ENCODE measurements at places on chromosomes 16 and 17. TPM values are rescaled to one million over a fixed set of nuclear protein-coding genes. Genes with fewer than 3 reads are reported as not detected.

DNA sequence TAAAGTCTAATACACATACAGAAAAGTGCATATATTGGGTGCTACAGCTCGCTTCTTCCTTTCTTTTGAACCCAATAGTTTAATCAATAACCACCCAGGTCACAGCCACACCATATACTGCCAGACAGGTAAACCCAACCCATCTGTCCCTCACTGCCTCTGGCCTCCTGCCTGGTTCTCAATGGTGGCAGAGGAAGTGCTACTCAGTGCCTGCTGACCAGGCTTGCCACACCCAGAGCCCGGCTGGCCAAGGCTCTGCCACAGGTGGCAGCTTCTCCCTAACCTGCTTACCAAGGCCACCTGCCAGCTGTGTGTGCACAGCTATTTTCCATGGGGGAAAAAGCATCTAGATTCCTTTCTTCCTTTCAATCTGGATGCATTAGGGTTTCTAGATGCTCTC lies 584 bp downstream of the PMP22 start:
- peak; percentile 83 for DNase-seq

ERN2 gene
- total RNA-seq: 0.84 TPM

DOC2A gene
- total RNA-seq: 2.7 TPM

DNA sequence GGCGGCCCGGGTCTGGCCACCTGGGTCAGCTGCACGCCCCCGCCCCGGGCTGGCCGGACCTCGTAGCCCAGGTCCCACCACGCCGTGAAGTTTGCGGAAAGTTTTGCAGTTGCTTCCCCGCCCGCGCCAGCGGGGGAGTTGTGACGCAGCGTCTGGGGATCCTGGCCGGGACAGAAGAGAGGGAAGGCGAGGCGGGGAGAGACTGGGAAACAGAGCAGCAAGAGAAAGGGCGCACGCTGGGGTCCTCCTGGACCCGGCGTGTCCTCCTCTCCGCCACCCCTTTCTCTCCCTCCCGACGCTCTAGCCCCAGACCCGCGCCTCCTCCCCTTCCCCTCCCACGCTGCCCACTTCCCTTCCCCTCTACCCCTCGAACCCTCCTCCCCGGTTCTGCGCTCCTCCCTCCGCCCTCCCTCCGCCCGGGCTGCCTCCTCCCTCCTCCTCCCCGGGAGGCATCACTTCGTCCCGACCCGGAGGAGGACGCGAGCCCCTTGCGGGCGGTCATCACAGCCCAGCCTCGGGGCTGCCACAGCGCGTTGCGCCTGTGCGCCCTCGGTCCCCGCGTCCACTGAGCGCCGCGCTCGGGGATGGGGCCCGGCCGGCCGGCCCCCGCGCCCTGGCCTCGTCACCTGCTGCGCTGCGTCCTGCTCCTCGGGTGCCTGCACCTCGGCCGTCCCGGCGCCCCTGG lies at the start of gene MRC2:
TSS of gene MRC2 (plus strand) at position 452 of the 685 bp plus-strand sequence. CDS start at position 585, 133 bp downstream.
- peak; percentile 89 for DNase-seq

TSNAXIP1 gene
- total RNA-seq: 0.52 TPM

DNA sequence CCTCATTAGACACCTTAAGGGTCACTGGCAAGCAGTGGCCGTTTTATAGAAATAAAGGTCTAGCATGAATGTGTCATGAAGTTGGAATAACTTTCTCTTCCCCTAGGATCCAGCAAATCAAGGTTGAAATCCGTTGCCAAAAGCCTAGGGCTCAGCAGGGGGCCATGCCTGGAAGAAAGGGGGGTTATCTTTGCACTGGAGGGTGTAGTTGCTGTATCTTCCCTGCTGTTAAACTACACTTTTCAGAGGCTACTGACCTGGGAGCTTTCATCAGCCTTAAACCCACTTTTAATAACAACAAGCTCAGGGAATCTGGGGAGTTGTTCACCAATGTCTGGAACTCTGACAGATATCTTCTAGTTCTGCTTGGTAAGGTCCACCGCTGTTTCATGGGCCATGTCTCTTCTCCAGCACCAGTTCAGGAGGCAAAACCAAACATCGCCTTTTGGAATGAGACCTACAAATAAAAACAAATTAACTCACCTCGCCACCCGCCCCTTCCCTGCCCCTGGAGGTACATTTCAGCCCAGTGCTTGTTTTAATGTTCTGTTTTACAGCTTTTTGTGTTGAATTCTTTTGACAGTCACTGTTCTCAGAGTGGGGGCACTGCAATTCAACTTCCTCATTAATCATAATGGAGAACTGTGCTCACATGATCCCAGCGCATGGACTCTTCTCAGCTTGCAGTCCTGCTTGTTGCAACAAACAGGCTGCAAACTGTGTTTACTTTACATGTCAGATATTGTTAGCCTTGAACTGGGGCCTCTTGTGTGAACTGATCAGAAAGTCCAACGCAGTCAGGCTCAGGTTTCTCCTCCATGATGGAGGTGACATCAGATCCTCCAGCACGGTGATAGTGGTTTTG lies 508.7 kb downstream of the KCNJ2 start:
- no peak for DNase-seq

DNA sequence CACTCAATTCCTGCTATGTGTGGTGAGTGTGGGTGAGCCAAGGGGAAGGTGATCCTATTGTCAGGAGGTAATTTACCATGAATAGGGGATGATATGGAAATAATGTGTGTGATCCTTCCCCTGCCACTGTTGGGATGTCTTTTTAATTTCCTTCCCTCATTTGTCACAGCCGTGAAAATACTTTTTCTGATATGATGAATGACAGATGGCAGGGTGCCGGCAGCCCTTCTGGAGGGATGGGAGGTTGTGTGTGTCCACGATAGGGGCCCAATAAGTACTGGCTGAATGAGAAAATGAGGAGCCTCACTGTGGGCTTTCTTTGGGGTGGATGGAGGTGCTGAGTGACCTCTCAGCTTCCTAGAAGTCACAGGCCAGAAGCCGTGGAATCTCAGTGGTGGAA lies 109.5 kb downstream of the PRKCB start:
- DNase-seq: no peak

- DNase-seq: no peak
Measured at GRCh38 chr17:3378321-3378720, 7.8 kb downstream of the OR3A2 start.

DNA sequence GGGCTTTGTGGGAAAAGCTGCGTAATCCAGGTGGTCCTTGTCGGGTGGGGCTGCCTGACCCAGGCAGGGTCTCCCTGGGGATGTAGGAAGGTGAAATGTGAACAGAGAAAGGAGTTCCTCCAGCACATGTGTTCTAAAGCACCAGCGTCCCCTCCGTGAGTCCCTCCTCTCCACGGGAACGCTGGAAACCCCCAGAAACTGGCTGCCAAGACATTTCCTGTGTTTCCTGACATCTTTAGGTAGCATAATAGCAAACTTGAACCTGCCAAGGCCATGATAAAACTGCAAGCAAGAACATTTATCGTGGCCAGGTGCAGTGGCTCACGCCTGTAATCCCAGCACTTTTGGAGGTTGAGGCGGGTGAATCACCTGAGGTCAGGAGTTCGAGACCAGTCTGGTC lies 12.6 kb upstream of the PYDC1 start:
- no peak for DNase-seq

DNA sequence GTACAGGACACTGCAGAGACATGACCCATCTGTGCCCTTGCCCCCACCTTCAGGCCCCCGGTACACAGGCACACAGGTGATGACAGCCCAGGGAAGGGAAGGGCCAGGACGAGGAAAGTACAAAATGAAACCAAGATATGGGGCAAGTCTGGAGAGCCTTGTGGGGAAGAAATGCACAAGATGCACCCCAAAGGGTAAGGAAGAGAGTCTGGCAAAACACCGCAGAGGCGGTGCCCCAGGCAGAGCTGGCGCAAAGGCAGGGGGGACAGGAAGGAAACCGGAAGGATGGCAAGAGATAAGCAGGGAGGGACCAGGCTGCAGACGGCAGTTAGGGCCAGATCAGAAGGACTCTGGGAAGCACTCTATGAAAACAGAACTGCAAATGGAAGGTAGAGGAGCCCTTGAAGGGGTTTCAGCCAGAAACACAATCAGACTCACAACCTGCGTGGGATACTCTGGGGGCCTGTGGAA lies 81.4 kb downstream of the SLC39A11 start:
- DNase-seq: no peak

TMED6 gene
- total RNA-seq: 1.2 TPM

DNA sequence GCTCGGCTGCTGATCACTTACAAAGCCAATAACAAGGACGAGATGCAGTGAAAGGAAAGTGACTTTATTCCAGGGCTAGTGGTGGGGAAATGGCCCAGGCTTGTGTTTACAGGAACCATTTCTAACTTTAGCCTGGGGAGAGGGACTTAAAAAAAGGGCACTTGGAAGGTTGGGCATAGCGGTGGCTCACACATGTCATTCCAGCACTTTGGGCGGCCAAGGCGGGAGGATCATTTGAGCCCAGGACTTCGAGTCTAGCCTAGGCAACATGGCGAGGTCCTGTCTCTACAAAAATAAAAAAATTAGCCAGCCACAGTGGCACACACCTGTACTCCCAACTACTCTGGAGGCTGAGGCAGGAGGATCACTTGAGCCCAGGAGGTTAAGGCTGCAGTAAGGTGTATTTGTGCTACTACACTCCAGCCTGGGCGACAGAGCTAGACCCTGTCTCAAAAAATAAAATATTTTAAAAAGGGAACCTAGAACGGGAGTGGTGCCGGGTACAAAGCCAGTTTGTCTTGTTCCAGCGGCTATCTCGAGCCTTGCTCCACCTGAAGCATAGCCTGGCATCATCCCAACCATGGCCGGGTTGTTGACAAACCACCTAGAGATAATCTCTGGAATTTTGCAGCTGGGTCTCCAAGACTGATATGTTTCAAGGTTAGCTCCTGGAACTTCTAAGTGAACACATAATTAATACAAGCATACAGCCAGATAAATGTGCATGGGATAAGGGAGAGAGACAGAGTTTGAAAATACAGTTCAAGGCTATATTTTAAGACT lies 5.7 kb upstream of the TVP23A start:
- no peak for DNase-seq

GRCh38 chr16:9419161-9419560 lies 327.7 kb downstream of the HAPSTR1 start:
- DNase-seq: no peak

CA4 gene
- total RNA-seq: 35.7 TPM

DNA sequence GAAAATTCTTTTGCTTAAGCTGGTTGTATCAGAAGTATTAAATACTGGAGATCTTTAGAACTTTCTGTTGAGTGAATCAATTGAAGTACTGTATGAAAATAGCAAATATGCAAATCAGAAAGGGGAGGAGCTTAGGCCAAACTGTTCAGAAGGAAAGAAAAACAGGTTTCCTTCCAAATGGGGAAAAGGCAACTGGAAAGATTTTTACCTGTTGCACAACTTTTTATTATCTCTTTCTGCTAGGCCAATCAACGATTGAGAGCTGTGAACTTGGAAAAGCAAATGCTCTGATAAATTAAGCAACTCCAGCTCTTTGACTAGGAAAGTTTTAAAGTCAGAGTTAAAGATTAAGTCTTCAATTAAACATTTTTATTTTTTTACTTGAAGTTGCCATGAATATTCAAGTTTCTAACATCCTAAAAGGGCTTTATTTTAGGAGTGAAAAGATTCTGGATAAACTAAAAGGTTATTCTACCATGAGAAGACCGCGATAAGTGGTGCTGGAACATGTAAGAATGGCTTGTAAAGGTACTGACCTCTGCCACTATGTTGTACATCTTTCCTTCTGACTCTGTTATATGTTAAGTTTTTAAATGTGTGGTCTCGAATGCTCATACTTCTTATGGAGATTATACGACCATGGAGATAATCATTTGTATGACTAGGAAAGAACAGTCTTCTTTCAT lies 16.5 kb downstream of the DCUN1D3 start:
- no peak for DNase-seq

DNA sequence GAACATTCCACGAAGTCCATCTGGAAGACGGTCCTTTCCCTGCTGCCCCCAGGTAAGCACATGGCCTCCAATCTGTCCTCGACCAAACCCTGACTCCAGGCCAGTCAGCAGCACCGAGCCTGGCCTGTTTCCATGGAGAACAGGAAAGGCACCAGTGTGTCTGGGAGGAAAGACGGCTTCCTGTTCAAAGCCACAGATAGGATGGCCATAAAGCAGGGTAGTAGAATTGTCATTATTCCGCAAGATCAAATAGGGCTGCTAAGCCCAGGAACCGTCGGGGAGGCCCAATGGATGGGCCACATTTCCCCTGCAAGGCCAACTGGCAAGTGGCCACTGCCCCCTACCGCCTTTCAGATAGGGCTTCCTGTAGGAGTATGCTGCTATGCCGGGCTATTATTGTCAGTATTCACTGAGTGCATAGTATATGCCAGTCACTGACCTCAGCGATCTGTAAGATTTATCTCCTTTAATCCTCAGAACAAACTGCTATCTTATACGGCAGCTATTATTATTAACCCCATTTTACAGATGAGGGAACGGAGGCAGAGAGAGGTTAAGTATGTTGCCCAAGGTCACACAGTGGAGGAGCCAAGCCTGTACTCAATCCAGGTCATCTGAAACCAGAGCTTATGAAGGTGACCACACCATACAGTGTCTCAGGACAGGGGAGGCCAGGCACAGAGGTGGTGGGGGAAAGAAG lies 23.0 kb upstream of the PLCG2 start:
- no peak for DNase-seq

PHF12 gene
- 45.8 TPM for total RNA-seq

GRCh38 chr17:27153005-27153404 lies 140.9 kb upstream of the WSB1 start:
- DNase-seq: no peak

GRCh38 chr17:63405741-63406261 lies 40.3 kb downstream of the CYB561 start:
- no peak for DNase-seq

DNA sequence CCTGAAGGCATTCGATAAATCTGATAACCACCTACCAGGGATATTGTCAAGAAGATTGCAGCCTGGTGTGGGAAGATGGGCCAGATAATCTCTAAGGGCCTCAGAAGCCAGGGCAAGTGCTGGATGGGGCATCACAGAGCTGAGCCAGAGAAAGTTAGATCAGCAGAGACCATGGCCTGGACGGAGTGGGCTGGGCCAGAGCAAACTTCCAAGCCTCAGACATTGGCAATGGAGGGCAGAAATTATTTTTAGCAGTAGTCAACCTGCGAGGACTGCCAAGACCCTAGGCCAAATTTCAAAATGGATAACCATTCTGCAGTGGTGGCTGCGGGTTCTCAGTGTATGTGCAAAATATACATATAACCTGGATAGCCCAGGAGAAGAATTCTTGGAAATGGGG lies 18.5 kb downstream of the ERCC4 start:
- DNase-seq: peak; percentile 6

SLFN12 gene
- 28.0 TPM for total RNA-seq

- DNase-seq: no peak
Measured at GRCh38 chr17:45357364-45357997, 40.7 kb upstream of the MAP3K14 start.

- no peak for DNase-seq
Measured at GRCh38 chr16:71473891-71474290, 11.8 kb upstream of the ZNF23 start.

- no peak for DNase-seq
Measured at GRCh38 chr17:1229900-1230501, 40.2 kb upstream of the BHLHA9 start.

DNA sequence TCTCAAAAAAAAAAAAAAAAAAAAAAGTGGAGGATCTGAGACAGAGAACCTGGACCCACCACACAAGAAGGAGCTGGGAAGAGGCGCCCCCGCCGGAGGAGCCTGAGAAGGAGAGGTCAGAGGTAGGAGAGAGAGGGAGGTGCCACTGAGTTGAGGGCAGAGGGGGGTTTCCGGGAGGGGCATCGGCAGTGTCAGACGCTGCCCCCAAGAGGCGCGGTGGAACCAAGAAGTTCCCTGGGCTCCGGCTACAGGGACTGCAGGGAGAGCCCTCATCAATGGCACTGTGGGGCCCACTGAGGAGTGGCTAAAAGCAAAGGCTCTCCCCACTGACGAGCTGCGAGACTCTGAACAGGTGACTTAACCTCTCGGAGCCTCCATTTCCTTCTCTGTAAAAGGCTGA lies 4.2 kb downstream of the CCDC42 start:
- no peak for DNase-seq

NMT1 gene
- total RNA-seq: 123 TPM

WSCD1 gene
- total RNA-seq: 2.9 TPM

Measured in left lung (tissue), 14 donors.